Stimulated activated CD4-positive, alpha-beta T cell treated with anti-CD3 and anti-CD28 coated beads, Interleukin-12 subunit alpha, Interleukin-12 subunit beta, amount 100 ng/mL, for 24 hours (primary cell): ENCODE measurements at places on chromosomes 3 and 15.

- no peak for DNase-seq
Observed at GRCh38 chr3:177141471-177141870, 55.8 kb downstream of the TBL1XR1 start.

GRCh38 chr15:77001351-77001750 lies 6.4 kb downstream of the PSTPIP1 start:
- DNase-seq, result no peak

DNA sequence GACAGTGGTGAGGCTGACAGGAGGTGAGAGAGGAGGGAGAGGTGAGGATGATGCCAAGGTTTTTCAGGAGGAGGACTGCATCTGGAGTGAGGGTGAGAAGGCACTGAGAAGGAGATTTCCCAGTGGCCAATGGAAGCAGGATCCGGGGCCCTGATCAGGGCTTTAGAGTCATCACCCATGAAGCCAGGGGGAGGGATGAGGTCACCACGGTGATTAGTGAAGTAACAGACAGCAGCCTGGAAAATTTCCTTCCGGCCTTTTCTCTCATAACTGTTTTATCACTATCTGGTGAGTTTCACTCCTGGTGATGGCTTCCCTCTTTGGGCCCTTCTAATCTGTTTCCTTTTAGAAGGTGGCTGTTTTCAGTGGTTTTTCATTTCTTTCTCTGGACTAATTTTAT lies 80.5 kb upstream of the WNT5A start:
- no peak for DNase-seq

DNA sequence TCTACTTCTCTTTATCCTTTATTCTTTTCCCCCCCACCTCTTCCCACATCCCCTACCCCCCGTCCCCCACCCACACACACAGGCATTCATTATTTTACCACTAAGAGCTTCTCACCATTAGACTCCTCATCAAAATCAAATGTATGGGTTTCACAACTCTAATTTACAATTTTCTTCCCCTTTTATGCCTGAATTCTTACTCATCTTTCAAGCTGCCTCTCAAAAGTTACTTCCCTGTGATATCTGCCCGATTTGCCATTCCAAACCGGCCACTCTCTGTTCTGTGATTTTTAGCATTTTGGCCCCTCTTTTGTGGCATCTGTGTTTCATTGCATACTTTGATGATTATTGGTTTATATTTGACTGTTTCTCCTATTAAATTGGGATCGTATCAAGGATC lies 42.2 kb downstream of the SLC9A9 start:
- no peak for DNase-seq

- no peak for DNase-seq
Observed at GRCh38 chr3:31770822-31771326, 210.2 kb downstream of the OSBPL10 start.

DNA sequence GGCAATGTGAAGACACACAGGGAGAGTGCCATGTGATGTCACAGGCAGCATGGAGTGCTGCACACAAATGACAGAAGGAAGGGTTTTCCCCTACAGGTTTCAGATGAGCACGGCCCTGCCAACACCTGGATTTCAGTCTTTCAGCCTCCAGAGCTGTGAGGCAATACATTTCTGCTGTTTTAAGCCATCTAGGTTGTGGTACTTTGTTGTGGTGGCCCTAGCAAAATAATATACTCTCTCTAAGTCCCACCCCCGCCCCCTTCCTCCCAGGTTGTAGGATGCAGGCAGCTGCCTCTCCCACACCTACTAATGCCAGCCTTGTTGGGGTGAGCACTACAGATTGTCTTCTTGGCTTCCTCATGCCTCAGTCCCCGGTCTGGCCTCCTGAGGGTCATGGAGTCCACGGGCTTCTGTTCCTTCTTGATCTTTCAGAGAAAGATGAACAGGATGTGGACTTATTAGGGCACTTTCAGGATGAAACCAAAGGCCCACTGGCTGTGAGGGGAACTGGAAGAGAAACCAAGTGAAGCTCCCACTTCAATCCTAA lies 180.0 kb downstream of the CD47 start:
- DNase-seq, result no peak

- peak; percentile 15 for DNase-seq
Observed at GRCh38 chr3:29153811-29154210, 127.1 kb upstream of the RBMS3 start.

GRCh38 chr15:93067649-93068085 lies 21.3 kb downstream of the RGMA start:
- DNase-seq, result no peak

DNA sequence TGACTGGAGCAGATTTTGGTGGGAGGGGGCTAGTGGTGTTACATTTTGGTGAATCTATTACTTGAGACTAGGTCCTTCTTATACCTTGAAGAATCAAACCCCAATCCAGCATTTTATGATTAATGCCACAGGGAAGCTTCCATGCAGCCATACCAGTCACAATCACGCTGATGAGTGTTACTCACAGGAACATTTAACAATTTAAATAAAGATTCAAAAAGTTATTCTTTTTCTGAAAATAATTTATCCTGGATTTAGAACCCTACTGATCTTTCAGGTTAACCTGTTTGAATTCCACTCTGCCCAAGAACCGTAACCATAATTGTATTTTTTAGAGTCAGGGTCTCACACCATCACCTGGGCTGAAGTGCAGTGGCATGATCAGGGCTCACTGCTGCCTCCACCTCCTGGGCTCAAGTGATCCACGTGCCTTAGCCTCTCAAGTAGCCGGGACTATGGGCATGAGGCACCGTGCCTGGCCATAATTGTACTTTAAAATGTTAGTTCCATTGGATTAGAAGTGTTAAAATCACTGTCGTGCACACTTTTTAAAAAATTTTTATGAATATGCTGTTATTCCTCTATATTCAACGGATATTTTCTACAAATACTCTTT lies 929 bp upstream of the MTMR10 start:
- no peak for DNase-seq

DNA sequence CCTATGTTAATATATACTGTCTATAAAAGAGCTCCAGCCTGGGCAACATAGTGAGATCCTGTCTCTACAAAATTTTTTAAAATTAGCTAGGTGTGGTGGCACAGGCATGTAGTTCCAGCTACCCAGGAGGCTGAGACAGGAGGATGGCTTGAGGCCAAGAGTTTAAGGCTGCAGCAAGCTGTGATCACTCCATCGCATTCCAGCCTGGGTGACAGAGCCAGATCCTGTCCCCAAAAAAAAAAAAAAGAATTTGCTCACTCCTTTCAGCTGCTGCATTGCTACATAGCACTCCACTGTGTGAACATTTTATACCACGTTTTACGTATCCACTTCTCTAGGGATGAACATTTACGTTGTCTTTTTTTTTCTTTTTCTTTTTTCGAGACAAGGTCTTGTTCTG lies 6.0 kb upstream of the TSEN2 start:
- DNase-seq, result no peak

DNA sequence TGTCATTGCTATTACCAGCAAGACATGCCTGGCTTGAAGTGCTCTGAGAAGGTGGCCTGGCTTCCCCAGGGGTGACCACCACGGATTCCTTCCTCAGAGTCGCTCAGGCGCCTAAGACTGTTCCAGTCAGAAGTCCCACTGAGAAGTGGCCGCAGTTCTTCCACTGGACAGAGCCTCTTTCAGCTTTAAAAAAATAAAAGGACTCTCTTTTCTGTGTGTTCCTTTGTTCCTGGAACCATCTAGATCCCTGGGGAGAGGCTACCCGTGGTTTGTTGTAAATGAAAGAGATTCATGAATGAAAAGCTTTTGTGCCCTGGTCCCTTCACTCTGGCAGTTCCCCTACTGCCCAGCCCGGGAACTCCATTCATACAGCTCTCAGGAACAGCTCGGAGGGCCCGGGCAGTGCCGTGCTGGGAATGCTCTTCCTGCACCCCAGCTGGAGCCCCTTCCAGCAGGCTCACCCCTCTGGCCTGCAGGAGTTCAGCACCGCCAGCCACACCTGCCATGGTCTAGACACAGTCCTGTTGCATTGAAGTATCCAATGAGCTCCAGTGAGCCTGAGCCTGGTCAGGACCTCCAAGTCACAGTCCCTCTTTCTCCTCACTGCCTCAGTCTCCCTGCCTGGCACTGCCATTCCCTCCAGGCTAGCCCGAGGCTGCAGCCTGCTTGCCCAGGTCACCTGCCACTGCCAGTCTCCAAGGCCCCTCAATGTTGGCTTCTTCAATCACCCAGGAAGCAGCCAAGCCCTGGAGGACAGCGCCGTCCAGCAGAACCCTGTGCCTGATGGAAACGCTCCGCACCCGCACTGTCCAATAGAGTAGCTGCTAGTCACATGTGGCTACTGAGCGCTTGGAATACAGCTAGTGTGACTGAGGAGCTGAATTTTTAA lies 75.4 kb downstream of the XXYLT1 start:
- no peak for DNase-seq

DNA sequence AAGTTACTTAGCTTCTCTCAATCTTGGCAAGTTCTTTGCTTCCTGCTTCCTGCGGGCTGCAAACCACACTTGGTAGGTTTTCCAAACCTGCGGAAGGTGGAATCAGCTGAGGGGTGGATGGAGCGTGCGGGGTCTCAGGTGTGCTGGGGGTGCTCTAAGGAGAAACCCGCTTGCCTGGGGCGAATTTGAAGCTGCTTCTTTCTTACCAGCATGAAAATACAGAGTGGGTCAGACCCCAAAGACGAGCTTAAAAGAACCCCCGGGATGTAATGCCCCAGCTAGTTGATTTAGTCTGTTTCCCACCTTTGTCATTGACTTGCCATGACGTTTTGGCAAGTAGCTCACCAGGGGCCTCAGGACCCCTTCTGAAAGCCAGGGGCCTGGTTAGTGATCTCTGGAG lies 28.8 kb upstream of the CORO2B start:
- DNase-seq, result no peak

- DNase-seq, result no peak
Observed at GRCh38 chr3:30448450-30449289, 157.7 kb upstream of the TGFBR2 start.

DNA sequence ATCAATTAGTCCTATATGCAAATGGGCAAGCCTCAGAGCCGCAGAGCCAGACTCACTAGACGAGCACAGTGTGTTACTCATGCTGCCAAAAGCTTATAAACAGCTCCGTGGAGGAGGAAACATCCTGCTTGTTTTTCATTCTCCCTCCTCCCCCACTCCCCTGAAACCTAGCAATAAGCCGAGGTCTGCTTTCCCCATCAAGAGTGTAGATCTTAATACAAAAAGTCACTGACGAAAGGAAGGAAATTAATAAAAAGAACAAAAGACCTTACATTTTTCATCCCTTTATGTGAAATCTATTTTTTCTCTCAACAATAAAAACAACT lies 88.5 kb downstream of the XXYLT1 start:
- DNase-seq, result no peak

DNA sequence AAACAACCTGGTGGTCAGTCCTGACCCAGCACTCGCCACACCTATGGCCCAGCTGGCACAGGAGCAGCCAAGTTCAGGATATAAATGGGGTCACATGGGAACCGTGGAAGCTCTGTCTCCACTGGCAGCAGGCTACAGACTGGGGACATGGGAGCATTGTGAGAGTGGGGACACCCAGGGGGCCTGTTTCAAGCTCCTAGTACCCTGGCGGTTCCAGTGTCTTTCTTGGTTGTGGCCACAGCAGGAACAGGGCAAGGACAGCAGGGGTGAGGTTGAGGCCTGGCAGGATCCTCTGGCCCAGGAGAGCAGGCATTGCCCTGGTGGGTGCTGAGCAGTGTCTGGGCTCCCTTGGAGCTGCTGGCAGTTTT lies 1.9 kb downstream of the CSK start:
- no peak for DNase-seq

- DNase-seq, result no peak
Observed at GRCh38 chr15:23574742-23575141, 9.3 kb downstream of the MKRN3 start.
